Fibroblast of skin of left quadriceps (primary cell): ENCODE measurements at places on chromosomes 5 and 9.
A peak's percentile ranks its signal among the peaks of the same experiment; 100 is the strongest.

DNA sequence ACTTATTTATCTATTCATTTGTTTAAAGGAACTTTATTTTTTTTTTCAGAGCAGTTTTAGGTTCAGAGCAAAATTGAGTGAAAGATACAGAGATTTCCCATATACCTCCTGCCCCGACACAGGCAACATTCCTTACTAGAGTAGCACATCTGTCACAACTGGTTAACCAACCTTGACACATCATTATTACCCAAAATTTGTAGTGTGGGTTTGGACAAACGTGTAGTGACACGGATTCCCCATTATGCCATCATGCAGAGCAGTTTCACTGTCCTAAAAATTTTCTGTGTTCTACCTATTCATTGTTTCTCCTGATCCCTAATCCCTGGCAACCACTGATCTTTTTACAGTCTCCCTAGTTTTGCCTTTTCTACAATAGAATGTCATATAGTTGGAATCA lies 57.3 kb upstream of the LHFPL2 start:
- DNase-seq = no peak

GRCh38 chr5:58452566-58453258 lies 7.2 kb downstream of the PLK2 start:
- DNase-seq = no peak

GRCh38 chr5:72356361-72356760 lies 36.2 kb downstream of the PTCD2 start:
- no peak for DNase-seq

DNA sequence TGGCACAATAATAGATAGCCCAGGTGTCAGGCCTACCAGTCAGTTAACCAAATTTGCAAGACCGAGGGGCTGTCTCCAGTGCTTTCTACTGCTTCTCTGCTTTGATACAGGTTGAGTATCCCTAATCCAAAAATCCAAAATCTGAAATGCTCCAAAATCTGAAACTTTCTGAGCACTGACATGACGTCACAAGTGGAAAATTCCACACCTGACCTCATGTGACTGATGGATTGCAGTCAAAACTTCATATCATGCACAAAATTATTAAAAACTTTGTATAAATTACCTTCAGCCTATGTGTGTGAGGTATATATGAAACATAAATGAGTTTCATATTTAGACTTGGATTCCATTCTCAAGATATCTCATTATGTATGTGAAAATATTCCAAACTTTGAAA lies 213.5 kb upstream of the PANK3 start:
- DNase-seq = no peak

- DNase-seq = no peak
Observed at GRCh38 chr9:120345379-120345778, 234.6 kb downstream of the CDK5RAP2 start.

DNA sequence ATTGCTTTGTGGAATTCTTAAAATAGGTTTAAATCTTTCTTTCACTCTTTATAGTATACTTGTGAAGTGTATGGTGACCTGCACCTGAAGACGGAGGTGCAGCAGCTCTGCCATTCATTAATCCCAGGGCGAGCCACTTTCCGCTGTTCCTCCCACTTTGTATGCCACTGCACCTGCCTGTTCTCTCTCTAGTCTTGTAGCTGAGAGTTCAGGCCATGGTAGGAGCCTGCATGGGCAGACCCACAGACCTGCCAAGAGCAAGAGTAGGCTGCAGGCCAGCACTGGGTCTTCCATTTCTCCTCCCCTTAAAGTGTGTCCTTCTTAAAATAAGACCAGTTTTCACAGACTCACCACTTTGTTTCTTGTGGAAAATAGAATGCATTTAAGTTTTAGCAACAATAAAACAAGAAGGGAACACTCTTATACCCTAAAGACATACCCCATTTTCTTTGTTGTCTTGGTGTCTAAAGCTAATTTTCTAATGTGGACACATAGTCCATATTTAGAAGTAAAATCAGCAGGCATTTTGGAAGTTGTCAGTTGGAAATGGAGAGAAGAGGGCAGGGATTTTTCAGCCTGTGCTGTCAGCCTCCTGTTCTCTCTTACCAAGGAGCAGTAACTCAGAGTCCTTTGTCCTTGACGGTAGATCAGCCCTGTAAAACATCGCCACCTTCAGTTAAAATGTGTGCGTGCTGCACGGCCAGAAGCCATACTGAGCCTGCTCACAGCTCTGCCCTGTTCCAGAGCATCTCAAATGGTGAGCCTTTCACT lies 103.2 kb downstream of the SNCAIP start:
- DNase-seq = peak; percentile 48

DNA sequence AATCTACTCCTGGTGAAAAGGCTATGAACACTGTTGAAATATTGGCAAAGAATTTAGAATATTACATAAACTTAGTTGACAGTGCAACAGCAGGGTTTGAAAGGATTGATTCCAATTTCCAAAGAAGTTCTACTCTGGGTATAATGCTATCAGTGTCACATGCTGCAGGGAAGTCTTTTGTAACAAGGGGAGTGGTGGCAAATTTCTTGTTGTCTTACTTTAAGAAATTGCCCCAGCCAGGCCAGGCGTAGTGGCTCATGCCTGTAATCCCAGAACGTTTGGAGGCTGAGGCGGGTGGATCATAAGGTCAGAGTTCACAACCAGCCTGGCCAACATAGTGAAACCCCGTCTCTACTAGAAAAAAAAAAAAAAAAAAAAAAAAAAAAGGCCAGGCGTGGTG lies 86.3 kb upstream of the OTULINL start:
- DNase-seq = no peak

DNA sequence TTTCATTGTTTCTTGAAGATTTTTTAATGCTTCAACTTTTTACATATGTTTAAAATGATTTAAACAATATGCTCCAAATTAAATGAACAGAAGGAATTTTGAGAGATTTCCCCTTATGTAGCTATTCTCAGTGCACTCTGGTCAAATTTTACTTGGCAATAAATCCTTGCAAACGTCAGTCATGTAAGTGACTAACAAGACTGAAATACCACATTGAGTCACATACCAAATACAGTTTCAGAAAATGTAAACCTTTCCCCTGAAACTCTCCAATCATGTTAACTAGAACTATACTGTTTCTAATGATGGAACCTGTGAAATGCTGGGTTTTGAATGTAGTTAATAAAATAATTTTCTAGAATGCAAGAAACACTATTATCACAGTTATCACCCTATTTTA lies 29.6 kb downstream of the SAR1B start:
- peak; percentile 10 for DNase-seq

GRCh38 chr9:92988215-92988768 lies 41.0 kb downstream of the FGD3 start:
- no peak for DNase-seq

DNA sequence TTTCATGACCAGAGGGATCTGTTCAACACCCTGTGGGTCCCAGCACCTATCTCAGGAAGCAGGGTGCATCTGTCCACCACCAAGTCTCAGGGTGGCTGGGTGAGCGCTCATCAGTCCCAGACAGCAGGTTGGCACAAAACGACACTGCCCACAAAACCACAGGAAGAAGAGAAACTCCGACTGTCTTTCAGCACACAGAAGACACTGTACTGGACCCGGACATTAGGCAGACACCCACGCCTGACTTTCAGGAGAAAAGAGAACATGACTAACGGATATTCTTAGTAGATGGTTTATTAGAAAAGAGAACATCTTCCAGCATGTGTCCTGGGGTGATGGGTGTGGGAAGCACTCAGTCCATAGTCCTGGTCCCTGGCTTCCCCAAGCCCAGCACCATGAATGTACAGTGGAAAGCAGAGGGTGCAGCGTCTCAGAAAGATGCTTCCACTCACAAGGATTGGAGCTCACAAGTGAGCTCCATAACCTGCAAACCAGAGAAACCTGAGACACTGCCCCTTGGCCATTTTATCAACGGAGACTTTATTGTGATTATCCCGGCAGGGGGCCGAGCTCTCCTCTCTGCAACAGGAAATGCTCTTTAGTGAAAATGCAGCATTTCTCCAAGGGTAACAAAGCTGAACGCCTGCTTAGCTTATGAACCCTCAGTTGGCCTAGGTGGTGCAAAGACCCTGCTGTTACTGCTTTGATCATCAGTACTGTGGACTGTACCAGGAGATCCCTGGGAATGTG lies 35.8 kb upstream of the LCP2 start:
- no peak for DNase-seq

GRCh38 chr5:53944981-53945380 lies 365.4 kb downstream of the ARL15 start:
- no peak for DNase-seq

DNA sequence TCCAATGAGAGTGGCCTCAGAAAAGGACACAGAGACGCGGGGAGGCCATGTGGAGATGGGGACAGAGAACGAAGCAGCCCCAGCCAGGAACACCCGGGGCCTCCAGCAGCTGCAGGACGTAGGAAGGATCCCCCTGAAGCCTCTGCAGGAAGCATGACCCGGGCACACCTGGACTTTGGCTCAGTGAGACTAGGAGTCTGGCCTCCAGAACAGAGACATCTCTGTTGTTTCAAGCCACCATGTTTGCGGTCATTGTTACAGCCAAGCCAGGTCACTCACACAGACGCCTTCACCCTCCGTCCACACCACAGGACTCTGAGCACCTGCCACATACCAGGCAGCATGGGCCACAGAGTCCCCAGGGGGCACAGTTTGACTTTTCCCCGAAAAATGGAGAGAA lies 63.6 kb upstream of the SARDH start:
- no peak for DNase-seq

DNA sequence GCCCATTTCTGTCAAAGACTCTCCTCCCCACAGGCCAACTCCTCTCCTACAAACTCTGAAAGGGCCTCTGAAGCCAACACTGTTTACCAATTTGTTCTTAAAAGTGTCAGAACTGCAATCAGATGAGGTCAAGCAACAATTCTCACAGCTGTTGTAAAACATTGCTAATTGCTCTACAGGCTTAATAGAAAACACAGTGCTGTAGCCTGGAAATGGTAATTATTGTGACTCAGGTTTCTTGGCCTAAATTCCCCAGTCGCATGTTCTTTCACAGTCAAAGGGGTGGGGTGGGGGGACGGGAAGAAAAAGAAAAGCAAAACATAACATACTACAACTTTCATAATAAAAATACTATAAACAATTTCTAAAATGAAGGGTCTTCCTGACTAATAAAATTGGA lies 343.2 kb downstream of the DMAC1 start:
- no peak for DNase-seq

- no peak for DNase-seq
Observed at GRCh38 chr9:38035873-38036272, 33.2 kb downstream of the SHB start.
